CD4-positive, alpha-beta T cell treated with Interferon alpha-2 for 1 hour (primary cell): ENCODE measurements at places on chromosomes 12 and 14.

DNA sequence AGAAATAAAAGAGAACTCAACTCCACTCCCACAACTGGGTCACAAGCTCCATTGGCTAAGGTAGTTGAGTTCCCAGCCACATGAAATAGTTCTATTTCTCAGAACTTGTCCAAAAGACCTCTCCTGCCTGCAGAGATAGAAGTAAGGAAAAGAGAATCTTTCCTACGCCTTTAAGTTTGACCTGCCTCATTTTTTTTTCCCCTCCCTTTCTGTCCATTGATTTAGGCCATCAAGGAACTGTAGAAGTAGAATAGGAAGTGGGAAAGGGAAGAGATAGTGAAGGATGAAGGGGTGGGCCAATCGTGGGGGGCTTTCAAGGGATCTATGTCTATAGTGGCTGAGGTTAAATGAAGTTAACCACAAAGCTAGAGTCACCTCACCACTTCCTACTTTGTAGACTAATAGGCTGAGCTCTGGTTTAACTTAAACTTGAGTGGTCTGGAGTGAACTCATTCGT lies 13.9 kb upstream of the NUDT4 start:
- no peak for DNase-seq

GRCh38 chr12:42306297-42306696 lies 19.6 kb downstream of the ZCRB1 start:
- DNase-seq: no peak

- no peak for DNase-seq
Measured at GRCh38 chr12:101777485-101777884, 38.2 kb upstream of the SYCP3 start.

DNA sequence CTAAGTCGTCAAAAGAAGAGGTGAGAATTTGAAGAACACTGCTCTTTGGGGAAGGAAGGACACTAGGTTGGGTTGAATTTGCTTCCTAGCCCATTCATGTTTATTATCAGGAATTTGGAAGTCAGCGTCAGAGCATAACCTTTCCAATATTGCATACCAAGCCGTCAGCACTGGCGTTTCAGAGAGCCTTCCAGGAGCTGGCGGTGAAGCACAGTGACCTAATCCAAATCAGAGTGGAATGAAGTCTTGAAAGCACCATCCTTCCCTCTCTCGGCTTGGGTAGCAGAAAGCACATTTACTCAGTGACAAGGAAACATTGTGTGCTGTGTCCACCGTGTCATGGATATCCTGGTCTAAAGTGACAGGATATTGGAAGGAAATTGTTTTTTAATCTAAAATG lies 240.3 kb upstream of the PELI2 start:
- DNase-seq: no peak

DNA sequence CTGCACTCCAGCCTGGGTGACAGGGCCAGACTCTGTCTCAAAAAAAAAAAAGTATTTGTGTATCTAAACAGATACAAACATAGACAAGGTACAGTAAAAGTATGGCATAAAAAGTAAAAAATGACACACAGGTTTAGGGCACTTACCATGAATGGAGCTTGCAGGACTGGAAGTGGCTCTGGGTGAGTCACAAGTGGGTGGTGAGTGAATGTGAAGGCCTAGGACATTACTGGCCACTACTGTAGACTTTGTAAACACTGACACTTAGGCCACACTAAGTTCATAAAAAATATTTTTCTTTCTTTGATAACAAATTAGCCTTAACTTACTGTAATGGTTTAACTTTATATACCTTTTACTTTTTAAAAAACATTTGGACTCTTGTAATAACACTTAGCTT lies 38.0 kb upstream of the EIF5 start:
- DNase-seq: no peak

GRCh38 chr12:53268630-53269562 lies 797 bp downstream of the ESPL1 start:
- DNase-seq: no peak

DNA sequence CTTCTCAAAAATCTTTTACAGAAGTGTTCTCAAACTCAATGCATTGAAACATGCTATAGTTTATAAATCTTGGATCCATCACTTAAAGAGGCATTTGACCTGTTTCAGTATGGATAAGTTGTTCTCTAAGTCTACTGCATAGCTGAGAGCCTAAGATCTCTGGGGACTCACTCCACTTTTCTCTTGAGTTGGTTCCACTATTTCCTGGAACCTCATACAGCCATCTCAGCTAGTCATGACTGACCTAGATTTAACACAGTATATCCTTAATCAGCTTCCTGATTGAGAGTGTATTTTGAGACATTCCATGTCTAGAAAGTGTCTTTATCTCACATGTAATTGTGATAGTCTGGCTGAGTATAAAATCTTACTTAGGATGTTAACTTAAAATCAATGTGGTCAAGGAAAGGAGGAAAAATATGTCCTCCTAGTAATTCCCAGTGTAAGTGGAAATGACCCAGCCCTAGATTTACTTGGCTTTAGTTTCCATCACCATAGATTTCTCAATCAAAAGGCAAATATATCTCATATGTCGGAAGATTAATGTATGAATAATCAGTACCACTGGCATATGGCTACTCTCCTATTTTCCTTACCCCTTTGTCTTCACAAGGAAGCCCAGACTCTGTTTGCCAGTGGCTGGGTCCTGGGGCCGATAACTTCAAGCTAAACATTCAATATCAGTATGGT lies 61.9 kb downstream of the KICS2 start:
- no peak for DNase-seq

DNA sequence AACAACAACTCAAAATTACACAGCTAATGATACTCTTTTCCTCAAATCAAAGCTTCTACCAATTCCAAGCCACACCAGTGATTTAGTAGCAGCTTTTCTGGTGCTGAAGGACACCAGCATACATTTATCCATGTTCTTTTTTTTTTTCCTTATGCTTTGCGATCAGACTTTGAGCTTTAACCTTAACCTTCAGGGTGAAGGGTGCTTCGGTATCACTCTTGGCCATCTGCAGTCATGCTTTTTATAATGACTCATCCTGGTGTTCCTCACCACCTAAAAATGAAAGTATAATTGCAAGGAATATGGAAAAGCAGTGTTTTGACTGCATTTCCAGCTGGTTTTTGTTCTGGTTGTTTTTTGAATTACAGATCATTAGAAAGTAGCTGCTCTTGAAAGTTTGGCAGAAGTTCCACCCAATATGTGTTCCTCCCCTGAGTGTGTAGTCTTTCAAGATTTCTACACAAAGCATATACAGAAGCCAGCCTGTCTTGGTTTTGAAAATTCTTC lies 1.3 kb upstream of the SLC41A2 start:
- no peak for DNase-seq

- no peak for DNase-seq
Measured at GRCh38 chr12:29547151-29547632, 49.7 kb upstream of the OVCH1 start.

- DNase-seq: no peak
Measured at GRCh38 chr12:95784286-95784685, 6.3 kb downstream of the NTN4 start.

- no peak for DNase-seq
Measured at GRCh38 chr12:24815114-24815423, 133.8 kb downstream of the BCAT1 start.

DNA sequence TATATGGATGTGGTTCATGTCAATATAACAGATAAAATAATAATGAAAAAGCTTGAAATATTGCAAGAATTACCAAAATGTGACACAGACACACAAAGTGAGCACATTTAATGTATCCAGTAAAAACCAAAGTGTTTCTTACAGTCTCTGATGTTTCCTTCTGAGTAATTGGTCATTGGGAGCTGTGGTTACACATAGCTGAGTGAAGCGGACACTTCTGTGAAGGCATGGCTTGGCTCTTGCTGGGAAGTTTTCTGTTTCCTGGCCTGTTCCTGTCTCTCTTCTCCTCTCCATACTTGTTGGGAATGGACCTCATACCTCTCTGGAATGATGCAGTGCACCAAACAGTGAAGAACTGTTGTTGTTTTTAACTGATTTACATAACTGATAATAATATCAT lies 117.3 kb downstream of the BICD1 start:
- DNase-seq: no peak

GRCh38 chr12:9977916-9978315 lies 6.7 kb downstream of the CLEC12A start:
- DNase-seq: no peak

- DNase-seq: no peak
Measured at GRCh38 chr12:99879439-99879838, 105.3 kb downstream of the ANKS1B start.

DNA sequence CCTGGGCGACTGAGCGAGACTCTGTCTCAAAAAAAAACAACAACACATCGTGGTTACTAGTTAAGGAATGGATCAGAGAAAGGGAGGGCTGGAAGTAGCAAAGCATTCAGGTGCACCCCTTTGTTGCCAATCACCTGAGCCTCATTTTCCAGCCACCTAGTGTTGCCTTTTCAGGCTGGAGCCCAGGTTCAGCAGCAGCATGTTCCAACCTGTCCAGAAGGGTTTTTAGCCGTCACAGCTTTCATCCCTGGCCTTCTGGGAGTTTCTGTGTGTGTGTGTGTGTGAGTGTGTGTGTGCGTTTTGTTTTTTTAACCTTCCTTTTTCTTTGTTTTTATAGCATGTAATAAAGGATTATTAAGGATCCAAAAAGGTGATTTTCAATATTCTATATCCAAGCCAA lies 121.1 kb upstream of the ATF1 start:
- no peak for DNase-seq

DNA sequence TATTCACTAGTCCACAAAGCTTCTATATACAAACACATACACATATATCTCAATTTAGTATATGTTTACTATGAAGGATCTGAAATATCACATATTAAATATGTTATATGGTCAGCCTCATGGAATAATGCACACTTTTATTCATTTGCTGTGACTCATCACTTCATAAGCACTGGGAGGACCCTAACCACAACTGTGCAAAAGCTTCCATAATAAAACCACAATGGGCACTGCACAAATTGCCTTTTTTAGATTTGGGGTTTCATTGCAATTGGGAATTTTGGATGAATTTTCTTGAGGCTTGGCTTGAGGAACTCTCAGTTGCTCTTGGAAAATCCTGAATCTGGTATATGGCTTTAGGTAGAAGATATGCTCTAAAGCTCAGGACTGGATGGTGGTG lies 399.4 kb downstream of the C12orf75 start:
- no peak for DNase-seq

- no peak for DNase-seq
Measured at GRCh38 chr12:91009319-91009950, 4.7 kb upstream of the EPYC start.

DNA sequence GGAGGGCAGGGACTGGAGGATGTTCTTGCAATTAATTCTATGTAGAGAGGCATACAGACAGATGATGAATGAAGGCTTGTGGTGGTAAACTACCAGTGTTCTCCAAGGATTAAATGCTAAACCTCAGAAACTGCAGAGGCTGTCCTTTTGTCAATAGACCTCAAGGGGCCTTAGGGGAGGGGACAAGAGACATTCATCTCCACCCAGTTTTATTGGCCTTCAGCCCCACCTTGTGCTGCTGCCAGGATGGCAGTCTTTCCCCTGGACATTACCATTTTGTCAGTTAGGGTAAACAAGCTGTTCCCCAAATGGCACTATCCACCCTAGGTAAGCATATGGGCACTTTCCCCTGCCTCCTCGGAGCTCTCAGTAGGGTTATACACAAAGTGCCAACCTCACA lies 4.9 kb upstream of the SMAGP start:
- no peak for DNase-seq

- DNase-seq: no peak
Measured at GRCh38 chr12:46920499-46920898, 94.7 kb upstream of the SLC38A4 start.

DNA sequence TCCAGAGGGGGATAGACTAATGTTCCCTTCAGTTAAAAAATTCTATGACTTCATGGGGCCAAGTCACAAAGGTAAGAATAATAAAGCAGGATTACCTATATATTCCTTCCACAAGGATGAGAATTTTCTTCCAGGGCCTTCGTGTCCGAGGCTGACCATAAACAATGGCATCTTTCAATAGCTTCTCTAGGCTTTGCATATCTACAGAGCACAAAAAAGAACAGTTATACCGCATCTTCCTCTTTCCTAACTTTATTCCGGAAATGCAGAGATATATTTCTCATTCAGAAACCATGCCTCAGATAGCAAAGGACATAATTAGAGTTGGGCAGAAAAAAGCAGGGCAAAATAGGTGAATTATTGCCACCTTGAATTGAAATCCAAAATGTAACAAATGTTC lies 58.3 kb upstream of the ISM2 start:
- no peak for DNase-seq
